Motor neuron (in vitro differentiated cells): ENCODE measurements at places on chromosomes 4 and X. TPM values are rescaled to one million over a fixed set of nuclear protein-coding genes. Genes with fewer than 3 reads are reported as not detected.

DNA sequence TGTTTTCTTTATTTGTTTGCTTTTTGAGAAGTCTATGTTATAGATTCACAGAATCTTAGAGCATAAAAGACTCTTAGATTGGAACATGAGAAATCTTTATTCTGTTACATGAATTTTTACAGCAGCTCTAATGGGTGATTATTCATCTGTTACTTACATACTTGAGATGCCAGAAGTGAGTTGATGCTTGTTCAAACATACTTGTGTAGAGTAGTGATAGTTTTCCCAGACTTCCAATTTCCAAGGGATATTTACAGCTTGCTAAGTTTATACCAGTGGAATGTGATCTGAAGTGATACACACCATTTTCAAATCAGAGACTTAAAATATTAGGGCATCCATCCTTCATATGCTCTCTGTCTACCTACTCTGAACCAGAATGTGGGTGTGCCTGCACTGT is 252.9 kb upstream of the SMIM31 start:
- peak; percentile 29 for ATAC-seq

- ATAC-seq: no peak
These were observed 589.0 kb upstream of the FAM241A start for GRCh38 chr4:111556141-111556781.

GRCh38 chr4:38935391-38936073 is 67.9 kb downstream of the FAM114A1 start:
- no peak for ATAC-seq

- ATAC-seq: no peak
These were observed 268.9 kb downstream of the FBXW7 start for GRCh38 chr4:152266831-152267480.

DNA sequence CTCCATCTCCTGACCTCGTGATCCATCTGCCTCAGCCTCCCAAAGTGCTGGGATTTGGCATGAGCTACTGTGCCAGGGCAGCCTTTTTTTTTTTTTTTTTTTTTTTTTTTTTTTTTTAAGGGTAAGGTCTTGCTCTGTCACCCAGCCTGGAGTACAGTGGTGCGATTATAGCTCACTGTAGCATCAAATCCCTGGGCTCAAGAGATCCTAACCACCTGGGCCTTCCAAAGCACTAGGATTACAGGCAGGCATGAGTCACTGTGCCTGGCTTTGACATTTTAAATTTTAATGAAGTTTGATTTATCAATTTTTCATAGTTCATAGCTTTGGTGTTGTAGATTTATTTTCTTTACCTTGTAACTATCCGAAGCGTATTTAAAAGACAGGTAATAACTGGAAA is 17.8 kb upstream of the OCIAD2 start:
- ATAC-seq: no peak

- ATAC-seq: no peak
These were observed 694.5 kb upstream of the SLIT2 start for GRCh38 chr4:19557161-19557560.

GRCh38 chr4:108051343-108051742 is 61.7 kb downstream of the HADH start:
- ATAC-seq: no peak

DNA sequence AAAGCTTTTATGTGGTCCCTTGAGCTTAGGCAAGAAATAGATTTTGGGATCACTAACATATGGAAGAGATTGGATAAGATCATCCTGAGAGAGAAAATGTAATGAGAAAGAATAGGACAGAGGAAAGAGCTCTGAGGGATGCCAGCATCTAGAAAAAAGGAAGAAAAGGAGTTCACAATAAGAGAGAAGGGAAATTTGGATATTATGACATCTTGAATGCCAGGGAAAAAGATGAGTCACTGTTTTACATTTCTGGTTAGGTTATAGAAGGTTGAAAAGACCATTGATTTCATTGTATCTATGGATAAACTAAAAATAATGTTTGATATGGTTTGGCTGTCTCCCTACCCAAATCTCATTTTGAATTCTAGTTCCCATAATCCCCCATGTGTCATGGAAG is 208.5 kb downstream of the MAD2L1 start:
- no peak for ATAC-seq

DNA sequence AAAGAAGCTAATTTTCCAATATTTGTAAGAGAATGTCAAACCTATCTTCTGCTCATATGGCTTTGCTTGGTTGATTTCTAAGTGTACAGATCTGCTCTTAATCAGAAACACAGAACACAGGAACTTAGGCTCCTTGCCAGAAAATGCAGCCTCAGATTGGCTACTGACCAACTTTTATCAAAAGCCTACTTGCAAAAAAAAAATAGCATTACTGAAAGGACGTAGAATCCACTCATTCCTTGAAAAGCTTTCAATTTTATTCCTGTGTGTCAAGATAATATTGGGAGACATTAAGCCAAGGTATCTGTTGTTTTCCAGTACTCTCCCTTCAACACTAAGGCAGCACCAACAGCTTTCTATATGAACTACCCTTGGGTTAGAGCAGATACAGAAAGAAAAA is 127.6 kb upstream of the INTU start:
- ATAC-seq: peak; percentile 38

- ATAC-seq: no peak
These were observed 48.5 kb downstream of the MAGEC2 start for GRCh38 chrX:142156567-142156966.

GRCh38 chr4:145234091-145234706 is 53.8 kb upstream of the OTUD4 start:
- peak; percentile 93 for ATAC-seq

DNA sequence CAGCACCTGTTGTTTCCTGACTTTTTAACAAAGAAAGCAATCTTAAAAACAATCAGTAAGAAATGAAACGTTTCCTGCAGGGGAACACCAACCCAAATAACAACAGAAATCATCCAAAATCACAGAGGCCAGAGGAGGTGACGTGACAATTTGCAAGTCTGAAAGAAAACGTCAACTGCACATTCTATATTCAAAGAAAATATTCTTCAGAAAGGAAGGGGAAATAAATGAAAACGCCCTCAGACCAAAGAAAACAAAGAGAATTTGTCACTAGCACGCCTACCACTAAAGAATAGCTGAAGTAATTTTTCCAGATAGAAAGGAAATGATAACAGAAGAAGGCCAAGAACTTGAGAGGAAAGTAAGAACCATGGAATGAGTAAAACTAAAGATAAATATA is 74.4 kb downstream of the CASP3 start:
- ATAC-seq: no peak

GRCh38 chr4:119730671-119730950 is 102.0 kb upstream of the PDE5A start:
- no peak for ATAC-seq

DNA sequence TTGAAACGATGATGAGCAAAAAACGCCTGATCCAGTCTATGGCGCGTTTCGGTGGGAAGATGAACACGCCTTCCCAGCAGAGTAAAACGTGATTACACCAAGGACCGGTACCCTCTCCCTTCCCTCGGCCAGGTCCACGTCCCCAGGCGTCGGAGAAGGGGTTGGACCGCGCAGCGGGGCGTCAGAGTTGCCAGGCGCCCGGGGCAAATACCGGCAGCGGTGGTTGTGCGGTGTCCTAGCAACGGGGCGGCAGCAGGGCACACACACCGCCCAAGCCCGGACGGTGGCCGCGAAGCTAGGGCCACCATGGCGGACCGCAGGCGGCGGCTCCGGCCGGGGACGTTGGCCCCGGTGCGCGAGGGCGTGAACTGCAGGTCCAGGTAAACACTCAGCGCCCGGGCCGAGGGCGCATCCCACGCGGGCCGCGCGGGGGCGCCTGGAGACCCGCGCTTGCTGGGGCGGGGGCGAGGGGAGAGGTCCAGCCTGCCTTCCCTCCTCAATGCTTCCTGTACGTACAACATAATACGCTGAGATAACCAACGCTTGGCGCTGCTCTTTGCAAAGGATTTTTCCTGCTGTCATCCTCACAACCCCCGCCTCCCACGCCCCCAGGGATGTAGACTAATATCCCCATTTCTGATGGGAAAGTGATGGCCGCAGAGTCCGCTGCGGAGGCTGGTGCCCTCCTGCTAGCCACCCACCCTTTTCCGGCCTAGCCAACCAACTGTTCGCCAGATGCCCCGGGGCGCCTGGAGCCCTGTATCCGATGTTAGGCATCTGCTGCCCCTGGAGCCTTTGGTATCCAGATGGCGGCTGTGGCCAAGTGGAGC is at the start of gene FAM47E:
FAM47E (plus strand) TSS at position 281 of the 830 bp plus-strand sequence; CDS start at position 307, 26 bp downstream.
- ATAC-seq: peak; percentile 96

DNA sequence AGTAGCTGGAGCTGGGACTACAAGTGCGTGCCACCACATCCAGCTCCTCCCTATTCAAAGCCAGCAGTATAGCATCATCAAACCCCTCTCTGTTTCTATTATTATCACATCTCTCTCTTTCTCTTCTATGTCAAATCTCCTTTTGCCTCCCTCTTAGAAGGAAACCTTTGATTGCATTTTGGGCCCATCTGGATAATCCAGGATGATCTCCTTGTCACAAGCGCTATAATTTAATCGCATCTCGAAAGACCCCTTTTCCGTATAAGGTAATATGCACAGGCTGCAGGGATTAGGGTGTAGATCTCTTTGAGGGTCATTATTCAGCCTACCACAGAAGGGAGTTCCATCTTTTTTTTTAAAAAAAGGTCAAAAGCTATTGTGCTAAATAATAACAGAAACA is 46.4 kb upstream of the TBC1D9 start:
- ATAC-seq: no peak

GRCh38 chrX:65811558-65812228 is 144.2 kb downstream of the MSN start:
- ATAC-seq: no peak

GRCh38 chrX:22686138-22686541 is 313.6 kb upstream of the DDX53 start:
- ATAC-seq: no peak

DNA sequence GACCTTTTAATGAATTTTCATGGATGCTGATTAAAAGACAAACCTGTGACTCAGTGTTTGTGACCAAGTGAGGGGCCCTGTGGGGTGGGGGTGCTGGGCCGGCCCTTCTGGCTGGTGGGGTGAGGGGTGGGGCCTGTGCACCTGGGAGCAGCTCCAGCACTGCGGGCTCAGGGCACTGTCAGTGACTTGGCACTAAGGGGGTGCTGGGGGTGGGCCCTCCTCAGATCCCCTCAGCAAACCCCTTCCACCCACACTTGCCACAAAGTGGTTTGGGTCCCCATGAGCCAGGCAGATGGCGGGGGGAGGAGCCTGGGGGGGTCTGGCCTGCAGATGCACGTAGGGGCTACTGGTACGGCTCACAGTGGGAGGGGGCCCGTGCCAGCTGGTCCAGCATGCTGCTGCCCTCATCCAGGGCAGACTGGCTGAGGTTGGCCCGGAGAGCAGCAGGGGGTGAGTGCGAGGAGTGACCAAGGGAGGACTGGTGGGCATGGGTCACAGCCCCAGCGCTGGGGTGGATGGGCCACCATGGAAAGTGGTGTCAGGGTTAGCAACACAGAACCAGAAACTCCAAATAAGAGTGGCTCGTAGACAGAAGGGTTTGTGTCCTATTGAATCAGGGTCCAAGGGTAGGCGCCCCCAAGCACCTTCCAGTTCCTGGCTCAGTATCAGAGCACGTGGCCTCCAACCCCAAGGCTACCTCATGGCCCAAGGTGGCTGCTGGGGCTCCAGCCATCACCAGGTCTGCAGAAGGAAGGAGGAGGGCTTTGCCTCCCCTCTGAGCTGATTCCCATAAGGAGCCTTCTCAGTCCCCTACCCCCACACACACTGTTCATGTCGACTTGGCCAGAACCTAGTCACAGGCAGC is 10.1 kb downstream of the NKX1-1 start:
- ATAC-seq: no peak

- ATAC-seq: no peak
These were observed 359.3 kb downstream of the ADGRL3 start for GRCh38 chr4:61559396-61559795.

DNA sequence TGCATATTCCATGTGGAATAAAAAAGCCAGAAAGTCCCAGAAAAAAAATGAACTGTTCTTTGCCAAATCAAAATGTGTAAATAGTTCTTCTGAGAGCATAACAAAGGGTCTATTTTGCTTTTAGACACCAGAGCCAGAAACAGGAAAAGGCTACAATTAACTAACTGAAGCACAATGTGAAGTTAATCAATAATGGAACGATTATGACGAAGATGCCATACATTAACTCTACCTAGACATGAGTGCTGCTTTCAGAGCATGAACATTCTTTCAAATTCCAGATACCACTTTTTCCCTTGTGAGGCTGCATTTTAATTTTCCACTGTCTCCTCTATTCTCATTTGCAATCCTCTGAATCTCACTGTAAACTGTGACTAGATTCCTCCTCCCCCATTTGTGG is 48.7 kb upstream of the PHOX2B start:
- ATAC-seq: no peak

DNA sequence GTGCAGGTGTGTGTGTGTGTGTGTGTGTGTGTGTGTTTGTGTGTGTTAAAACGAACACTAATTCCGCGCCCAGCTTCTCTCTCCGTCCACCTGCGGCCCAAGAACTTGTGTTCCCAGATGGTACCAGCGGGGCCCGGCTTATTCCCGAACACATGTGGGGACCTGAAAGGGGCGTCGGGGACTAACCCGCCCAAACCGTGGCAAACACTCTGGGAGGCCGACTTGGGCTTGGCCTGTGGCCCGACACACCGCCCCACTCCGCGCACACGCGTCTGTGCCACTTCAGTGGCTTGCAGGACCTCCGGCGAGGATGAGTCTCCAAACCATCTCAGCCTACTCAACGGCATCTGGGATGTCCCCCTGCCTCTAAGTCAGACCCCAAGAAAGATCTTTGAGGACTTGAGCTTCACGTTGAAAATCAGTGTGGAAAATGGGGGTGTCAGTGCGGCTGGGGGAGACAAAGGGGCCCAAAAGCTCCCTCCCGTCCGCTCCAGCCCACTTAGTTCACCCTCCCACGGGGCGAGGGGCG is 790 bp upstream of the HHIP start:
- ATAC-seq: no peak

Gene MAGEC1
- total RNA-seq: 0.16 TPM in 1 of 2 replicates, not detected in the other

Gene FAM47A
- total RNA-seq: not detected in 2 replicates

Gene CT45A3
- not detected in 2 replicates for total RNA-seq

Gene ASB12
- total RNA-seq: not detected in 2 replicates

Gene CCKAR
- total RNA-seq: not detected in 2 replicates

Gene CDX4
- total RNA-seq: 0.05 and 0.13 TPM in 2 replicates

Gene CXCL3
- 3.7 and 4.3 TPM in 2 replicates for total RNA-seq

Gene HMX1
- 0.81 TPM in 1 of 2 replicates, not detected in the other for total RNA-seq

Gene FRMD7
- 0.14 TPM in 1 of 2 replicates, not detected in the other for total RNA-seq

Gene SULT1E1
- total RNA-seq: 2.9 and 4.6 TPM in 2 replicates

Gene GAB1
- 54.4 and 55.5 TPM in 2 replicates for total RNA-seq

Gene GK2
- total RNA-seq: 0.37 TPM in 1 of 2 replicates, not detected in the other

Gene FAM236D
- not detected in 2 replicates for total RNA-seq

Gene GPR143
- total RNA-seq: 1.5 and 2.2 TPM in 2 replicates

Gene RASSF6
- total RNA-seq: 0.05 TPM in 1 of 2 replicates, not detected in the other

Gene DUSP9
- total RNA-seq: 1.0 and 1.4 TPM in 2 replicates
